Smooth muscle cell of the brain vasculature (primary cell): ENCODE measurements at places on chromosomes 13 and 19.
A peak's percentile ranks its signal among the peaks of the same experiment; 100 is the strongest.

DNA sequence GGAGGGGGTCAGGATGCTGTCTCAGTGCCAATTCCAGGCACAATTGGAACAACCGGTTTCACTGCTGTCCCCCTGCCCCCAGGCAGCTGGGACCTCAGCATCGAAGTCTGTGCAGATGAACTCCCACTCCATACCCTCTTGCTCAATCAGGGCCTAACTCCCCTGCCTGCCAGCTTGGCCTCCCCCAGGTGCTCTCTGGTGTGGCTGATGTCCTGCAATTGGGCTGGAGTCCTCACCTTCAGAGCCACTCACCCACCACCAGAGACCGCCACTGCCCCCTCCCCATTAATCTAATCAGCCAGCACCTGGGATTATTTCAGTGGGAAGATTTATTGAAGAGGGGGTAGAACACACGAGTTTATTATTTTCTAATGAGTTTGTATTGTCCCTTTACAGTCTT lies 118.8 kb downstream of the MIPEP start:
- no peak for DNase-seq

GRCh38 chr13:95247171-95247570 lies 54.1 kb downstream of the ABCC4 start:
- DNase-seq: no peak

GRCh38 chr19:50352242-50352641 lies 13.2 kb downstream of the NAPSA start:
- no peak for DNase-seq

GRCh38 chr19:7729211-7729610 lies 2.7 kb downstream of the CLEC4G start:
- DNase-seq: no peak

- no peak for DNase-seq
Observed at GRCh38 chr19:39109641-39110040, 15.9 kb upstream of the PAK4 start.

DNA sequence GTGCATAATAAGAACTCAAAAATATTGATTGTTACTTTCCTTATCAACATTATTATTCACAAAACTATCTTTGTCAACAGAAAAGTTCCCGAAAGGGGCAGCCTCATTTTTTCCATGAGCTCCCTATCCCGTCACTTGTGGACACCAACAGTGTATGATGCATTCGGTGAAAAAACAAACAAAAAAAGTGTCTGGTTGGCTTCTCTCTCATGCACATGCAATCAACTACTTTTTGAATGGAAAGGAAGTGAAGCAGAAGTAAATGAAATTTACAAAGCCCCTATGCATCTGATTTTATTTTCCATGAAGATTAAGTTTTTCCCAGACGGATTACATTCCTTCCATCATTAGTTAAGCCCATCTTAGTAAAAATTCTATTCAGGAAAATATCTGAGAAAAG lies 526.9 kb downstream of the RFC3 start:
- no peak for DNase-seq

DNA sequence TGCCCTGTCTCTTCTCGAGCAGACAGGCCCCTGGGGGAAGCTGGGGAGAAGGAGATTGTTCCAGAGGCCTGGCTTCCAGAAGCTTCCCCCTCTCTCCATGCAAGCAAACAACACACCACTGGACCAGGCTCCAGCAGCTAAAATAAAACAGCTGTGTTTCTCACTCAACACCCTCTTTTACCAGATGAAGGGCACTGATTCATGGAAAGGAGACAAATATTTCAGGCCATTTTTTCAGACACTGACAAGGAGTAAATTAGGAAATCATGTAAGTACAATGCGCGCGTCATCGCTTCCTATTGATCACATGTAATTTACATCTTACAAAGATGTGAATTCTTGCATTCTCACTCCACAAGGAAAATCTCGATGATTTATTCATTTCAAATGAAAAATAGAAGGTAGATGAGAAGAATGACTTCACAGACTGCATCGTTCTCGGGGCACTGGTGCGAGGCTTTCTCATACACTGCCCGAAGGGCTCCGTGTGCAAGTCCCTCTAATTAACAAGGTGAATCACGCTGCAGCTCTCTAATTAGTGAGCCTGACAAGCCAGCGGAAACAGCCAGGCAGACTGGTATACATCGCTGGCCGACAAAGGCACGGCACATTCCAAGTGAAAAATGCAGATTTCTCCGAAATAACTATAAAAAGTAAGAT lies 153.6 kb downstream of the KCTD15 start:
- no peak for DNase-seq

GRCh38 chr13:110492679-110493593 lies 68.6 kb downstream of the RAB20 start:
- no peak for DNase-seq

DNA sequence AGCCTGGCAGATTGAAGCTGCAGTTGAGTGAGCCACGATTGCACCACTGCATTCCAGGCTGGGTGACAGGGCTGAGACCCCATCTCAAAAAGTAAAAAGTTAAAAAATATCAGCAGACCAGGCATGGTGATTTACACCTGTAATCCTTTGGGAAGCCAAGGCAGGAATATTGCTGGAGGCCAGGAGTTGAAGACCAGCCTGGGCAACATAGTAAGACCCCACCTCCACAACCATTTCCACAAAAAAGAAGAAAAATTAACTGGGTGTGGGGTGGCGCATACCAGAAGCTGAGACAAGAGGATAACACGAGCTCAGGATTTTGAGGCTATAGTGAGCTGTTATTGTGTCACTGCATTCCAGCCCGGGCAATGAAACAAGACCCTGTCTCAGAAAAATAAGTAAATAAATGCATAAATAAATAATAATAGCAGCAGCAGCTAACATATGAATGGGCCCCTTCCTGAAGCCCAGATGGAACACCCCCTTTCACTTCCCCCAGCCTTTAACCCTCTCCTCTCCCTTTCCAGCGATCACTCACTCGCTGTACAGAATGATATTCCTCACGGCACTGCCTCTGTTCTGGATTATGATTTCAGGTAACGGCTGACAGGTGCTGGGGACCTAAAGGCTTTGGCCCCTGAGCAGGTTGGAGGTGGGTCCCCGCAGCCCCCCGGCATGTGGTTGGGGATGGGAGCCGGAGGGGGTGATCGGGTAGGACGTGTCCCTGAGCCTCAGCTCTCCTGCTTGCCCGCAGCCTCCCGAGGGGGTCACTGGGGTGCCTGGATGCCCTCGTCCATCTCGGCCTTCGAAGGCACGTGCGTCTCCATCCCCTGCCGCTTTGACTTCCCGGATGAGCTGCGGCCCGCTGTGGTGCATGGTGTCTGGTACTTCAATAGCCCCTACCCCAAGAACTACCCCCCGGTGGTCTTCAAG lies 3.2 kb downstream of the MAG start:
- no peak for DNase-seq

GRCh38 chr13:112838842-112839117 lies 130.2 kb upstream of the MCF2L start:
- DNase-seq: no peak

DNA sequence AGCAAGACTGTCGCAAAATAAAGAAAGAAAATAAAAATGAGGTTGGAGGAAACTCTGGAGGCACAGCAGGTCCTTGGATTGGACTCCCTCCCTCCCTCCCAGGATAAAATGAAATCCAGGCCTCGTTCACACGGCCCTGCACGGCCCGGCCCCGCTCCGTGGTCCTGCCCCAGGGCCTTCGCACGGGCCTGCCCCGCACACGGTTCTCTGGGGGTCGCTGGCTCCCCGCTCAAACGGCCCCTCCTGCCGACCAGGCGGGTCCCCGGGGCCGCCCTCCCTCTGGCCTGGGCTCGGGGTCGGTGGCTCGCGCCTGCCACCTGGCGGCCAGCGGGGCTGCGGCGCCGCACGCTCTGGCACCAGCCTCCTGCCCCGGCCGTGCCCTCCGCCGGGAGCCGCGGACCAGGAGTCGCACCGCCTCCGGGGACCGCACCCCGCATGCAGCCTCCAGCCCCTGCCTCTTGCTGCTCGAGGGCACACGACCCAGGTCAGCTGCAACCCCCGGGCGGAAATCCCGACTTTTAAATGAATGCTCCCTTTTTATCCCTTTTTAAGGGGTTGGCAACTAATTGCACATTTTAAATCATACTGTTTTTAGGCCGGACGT lies 1.5 kb upstream of the WDR18 start:
- DNase-seq: no peak

DNA sequence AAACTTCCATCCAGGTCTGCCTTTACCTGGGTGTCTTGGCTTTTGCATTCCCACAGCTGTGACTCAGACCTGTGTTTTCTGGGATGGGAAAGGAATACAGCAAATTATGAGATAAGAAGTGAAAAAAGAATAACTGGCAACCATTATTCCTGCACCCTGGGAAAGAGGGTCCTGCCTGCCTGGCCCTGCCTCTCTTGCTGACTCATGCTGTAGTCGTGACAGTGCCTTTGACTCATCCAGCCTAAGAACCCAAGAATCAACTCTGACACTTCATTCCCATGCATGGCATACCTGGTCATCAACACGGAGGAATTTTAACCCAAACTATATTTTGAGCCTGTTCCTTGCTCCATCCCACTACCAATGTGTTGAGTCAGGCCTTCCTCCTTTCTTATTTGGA lies 185.4 kb upstream of the SERP2 start:
- no peak for DNase-seq

- no peak for DNase-seq
Observed at GRCh38 chr13:24613755-24614154, 66.5 kb upstream of the ATP12A start.

DNA sequence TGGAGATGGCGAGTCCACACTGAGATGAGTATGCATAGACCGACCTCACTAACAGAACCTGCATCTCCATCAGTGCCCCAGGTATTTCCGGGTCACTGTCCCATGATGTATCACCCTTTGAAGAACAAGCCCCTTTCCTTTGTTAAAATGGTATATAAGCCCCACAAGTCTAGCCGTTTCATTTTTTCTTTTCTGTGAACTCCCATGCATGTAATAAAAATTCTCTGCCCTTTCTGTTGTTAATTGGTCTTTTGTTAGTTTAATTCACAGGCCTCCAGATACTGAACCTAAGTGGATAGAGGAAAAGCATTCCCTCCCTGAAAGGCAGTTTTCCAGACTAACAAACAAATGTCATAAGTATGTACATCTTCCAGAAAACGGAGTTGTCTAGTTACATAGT lies 15.0 kb upstream of the CD177 start:
- DNase-seq: no peak

- DNase-seq: no peak
Observed at GRCh38 chr13:73189362-73189761, 130.6 kb downstream of the KLF5 start.

GRCh38 chr19:1318678-1319471 lies 33.2 kb downstream of the EFNA2 start:
- DNase-seq: no peak

- DNase-seq: no peak
Observed at GRCh38 chr13:35475212-35475959, 1.1 kb downstream of the MAB21L1 start.

DNA sequence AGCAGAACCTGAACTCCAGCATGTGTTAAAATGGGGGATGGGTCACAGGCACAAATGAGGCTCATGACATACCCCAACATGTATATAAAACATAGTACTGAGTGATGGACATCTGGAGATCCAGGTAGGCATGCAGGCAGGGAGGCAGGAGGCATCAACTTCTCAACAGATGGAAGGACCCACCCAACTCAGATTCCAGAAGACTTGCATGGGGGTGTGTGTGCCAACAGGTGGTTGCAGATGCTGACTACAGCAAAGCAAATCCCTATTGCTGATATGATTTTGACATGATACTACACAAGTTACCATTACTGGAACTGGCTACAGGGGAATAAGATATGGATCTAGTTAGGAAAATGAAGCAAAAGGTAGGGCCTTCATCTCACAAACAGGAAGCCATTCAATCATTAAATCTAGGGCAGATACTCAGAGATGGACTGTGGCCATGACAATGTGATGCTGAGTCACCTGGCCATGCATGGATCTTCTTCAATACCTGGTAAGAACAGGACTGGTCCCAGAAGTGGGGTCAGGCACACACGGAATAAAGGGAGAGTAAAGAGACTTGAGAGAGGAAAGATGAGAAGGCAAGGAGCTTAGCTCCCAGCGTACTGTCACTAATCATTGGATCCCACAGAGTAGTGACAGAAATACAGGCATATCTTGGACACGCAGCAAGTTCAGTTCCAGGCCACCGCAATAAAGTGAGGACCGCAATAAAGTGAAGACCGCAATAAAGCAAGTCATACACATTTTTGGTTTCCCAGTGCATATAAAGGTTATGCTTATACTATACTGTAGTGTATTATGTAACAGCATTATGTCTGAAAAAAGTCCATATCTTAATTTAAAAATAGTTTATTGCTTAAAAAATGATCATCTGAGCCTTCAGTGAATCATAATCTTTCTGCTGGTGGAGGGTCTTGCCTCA lies 91.3 kb downstream of the USP12 start:
- no peak for DNase-seq

DNA sequence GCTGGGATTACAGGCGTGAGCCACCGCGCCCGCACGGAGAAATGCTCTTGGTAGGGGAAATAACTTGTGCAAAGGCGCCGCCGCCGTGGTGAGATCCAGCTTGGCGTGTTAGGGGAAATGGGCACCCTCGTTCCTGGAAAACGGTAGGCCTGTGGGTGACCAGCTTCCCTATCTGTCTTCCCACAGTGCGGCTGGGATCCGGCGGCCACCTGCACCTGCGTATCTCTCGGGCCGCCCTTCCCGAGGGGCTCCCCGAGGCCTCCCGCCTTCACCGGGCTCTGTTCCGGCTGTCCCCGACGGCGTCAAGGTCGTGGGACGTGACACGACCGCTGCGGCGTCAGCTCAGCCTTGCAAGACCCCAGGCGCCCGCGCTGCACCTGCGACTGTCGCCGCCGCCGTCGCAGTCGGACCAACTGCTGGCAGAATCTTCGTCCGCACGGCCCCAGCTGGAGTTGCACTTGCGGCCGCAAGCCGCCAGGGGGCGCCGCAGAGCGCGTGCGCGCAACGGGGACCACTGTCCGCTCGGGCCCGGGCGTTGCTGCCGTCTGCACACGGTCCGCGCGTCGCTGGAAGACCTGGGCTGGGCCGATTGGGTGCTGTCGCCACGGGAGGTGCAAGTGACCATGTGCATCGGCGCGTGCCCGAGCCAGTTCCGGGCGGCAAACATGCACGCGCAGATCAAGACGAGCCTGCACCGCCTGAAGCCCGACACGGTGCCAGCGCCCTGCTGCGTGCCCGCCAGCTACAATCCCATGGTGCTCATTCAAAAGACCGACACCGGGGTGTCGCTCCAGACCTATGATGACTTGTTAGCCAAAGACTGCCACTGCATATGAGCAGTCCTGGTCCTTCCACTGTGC lies 2.4 kb downstream of the GDF15 start:
- no peak for DNase-seq

- DNase-seq: peak; percentile 49
Observed at GRCh38 chr13:104586051-104586746, 1520.0 kb upstream of the SLC10A2 start.

- no peak for DNase-seq
Observed at GRCh38 chr13:39776439-39776838, 121.0 kb downstream of the COG6 start.

GRCh38 chr19:46861691-46862502 lies 1.1 kb downstream of the ARHGAP35 start:
- no peak for DNase-seq

- DNase-seq: no peak
Observed at GRCh38 chr19:7528192-7528519, 5.7 kb downstream of the MCOLN1 start.

GRCh38 chr19:40523322-40524047 lies 53.2 kb upstream of the SHKBP1 start:
- no peak for DNase-seq

- DNase-seq: no peak
Observed at GRCh38 chr19:49542446-49542845, 14.6 kb downstream of the RCN3 start.

GRCh38 chr13:60326273-60326672 lies 70.7 kb upstream of the TDRD3 start:
- DNase-seq: no peak

- DNase-seq: no peak
Observed at GRCh38 chr13:24087605-24088225, 72.8 kb upstream of the SPATA13 start.
